ENCODE measurements at places on chromosomes 1 and 21.

- peak; percentile 3 for DNase-seq
Measured at GRCh38 chr1:191343816-191344215, 814.4 kb upstream of the RGS18 start.

GRCh38 chr1:153122831-153123421, 9.6 kb upstream of the SPRR2F start:
- no peak for DNase-seq

DNA sequence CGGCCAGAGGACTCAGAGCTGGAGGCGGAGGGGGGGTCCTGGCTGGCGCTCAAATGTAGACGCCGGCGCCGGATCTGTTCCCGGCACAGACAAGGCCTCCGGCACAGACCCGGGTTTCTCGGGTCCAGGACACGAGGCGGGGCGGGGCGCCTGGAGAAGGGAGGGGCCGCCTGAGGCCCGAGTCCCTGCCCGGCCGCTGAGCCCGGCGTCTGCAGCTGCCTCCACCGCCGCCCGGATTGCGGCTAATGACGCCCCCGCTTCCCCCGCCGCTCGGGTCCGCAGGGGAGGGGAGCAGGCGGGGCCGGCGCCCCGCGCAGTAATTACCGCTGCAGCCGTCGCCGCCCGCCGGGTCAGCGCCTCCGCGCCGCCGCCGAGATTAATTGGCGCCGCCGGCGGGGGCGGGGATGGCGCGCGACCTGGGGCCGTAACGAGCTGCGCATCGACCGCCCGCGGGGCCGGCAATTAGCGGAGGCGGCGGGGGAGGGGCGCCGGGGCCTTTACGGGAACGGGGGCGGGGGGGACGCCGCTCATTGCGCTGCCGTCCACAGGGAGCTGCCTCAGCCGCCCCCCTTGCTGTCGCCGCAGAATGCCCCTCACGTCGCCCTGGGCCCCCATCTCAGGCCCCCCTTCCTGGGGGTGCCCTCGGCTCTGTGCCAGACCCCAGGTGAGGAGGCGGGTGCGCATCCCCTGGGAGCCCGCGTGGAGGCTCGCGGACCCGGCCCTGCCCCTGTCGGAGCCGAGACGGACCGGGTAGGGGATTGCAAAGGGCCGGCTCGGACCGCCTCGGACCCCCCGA, 17.3 kb downstream of the NOC2L start:
- peak; percentile 70 for DNase-seq

DNA sequence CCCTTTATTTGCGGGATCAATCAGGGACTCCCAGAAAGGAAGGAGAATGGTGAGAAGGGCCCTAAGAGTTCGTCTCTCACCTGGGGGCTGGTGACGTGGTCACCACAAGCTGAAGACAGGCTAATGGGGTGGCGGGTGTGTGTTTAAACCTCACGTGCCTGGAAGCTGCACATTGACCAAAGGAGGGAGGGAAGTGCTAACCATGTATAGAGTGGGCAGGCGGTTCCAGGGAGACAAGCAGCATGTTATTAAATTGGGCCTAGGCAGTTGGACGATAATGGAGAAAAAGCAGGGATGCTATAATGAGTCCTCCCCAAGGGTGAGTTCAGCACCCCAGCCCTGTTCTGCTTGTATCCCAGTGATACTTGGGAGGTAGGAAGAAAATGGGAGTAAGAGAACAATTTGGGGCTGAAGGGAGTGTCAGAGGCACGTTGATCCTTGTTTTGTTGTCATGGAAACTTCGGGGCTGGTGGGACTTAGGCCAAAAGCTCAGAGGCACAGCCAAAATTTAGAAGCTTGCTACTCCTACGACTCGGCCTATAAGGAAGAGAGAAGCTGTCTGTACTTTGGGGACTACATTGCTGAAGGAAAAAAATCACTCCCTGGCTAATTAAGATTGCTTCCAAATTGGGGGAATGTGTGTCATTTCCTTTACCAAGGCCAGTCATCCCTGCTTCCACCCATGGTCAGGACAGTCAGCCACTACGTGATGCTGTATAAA, 33.2 kb upstream of the EPHA8 start:
- no peak for DNase-seq

- no peak for DNase-seq
Measured at GRCh38 chr21:43892984-43893535, 28.0 kb downstream of the AGPAT3 start.

DNA sequence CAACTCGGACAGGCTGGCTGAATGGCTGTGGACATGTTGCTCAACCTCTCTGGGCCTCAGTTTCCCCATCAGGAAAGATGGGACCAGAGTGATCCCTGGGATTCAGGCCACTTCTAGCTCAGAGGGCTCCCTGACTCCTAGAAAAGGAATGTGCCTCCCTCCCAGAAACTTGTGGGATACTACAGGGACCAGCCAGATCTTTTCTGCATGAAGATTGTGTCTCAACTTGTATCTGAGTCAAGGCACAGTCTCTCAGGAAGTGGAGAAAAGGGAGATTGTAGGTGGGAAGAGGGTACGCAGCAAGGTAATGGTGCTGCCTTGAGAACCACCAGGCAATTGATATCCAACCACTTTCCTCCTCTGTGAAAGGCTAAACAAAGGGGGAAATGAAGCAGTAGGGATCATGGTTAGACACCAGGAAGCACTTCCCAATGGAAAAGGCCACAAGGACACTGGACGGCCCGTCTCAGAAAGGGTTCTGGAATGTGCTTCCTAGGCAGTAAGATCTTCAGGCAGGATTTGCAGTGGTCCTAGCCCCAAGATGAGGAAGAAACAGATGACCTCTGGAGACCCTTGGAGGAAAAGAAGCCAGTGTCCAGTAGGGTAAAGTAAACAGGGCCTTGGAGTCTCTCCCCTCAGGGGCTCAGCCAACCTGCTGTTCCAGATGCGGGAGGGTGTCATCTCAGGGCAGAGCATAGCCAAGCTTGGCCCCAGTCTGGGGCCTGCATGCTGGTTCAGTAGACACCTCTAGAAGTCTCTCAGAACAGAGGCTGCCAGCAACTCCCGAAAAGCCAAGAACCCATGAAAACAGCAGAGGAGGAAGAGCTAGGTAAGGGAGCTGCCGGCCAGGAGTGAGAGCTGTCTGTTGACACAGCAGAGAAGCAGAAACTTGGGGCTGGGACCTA, 16.8 kb downstream of the IFFO2 start:
- DNase-seq = no peak
